Mammary epithelial cell (primary cell): ENCODE measurements at places on chromosomes 12 and 14. TPM values are rescaled to one million over a fixed set of nuclear protein-coding genes. Genes with fewer than 3 reads are reported as not detected.

GRCh38 chr12:29614694-29615325 is 117.3 kb upstream of the OVCH1 start:
- no peak for DNase-seq

GRCh38 chr12:9710584-9711375 is 22.1 kb downstream of the CLECL1 start:
- DNase-seq: no peak

DNA sequence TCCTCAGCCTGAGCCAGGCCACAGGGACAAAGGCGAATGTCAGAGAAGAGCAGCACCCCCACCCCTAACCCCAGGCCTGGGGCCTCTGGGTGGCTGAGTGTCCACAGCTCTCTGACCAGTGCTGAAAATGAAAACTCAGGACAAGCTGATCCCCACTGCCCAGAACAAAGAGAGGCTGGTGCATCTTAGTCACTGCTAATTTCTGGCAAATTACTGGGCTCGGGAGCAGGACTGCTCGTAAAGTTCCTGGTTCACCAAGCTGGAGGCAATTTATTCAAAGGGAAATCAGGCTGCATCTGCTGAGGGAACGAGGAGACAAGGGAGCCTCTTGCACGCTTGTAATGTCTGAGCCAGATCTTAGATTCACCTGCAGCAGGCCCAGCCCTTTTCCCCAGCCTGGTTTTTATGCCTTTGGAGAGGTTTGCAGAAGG is 43.2 kb downstream of the CALM1 start:
- peak; percentile 13 for DNase-seq

DNA sequence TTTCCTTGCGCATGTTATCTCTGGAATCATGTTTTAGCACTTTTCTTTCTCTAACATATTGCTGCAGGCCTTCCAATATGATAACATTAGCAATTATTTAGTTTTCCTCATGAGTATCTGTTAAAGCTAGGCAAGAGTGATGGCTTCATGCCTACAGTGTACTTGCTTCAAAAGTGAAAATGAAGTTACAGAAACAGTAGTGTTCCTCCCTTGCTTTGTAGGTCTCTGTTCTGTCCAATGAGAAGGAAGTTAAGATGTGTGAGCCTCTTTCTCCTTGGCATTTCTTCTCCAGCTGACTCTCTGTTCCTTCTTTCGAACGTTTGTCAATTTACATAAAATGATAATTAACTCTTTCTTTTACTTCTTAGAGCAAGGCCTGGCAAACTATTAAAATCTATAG is 22.2 kb downstream of the LRRIQ1 start:
- DNase-seq: no peak

SLC25A47 gene
- not detected for polyA plus RNA-seq

PLD4 gene
- 0.01 TPM for polyA plus RNA-seq

DNA sequence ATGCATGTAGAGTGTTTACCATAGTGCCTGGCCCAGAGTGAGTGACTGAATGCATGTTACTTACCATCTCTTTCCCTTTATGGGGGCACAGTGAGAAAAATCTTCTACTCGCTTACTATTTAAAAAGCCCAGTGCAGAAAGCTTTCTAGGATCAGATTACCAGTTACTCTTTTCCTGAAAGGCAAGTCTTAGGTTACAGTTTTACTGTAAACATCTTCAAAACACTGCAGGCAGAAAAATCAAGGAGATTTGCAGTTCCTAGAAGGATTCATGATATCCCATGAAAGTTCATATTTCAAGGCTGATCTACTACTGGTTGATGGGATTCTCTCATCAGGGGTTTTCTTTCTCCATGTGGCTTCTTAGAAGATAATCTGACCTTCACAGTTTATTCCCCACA is 29.3 kb upstream of the DAAM1 start:
- DNase-seq: no peak
